CD8-positive, alpha-beta memory T cell (primary cell): ENCODE measurements at places on chromosomes 4 and X.

- H3K4me1 ChIP-seq: no peaks in the 10 kb centered on the region
- peak within 1 kb of the TSS; percentile 9 for H3K27ac ChIP-seq
- H3K4me3 ChIP-seq: no peak within 1 kb of the TSS
- H3K36me3 ChIP-seq: no peaks in the 10 kb centered on the region
Measured at GRCh38 chrX:53281321-53281822, at the start of gene IQSEC2. Gene IQSEC2 (minus strand): TSS chrX:53281584.

GRCh38 chrX:397575-397974 is 10.9 kb upstream of the PPP2R3B start:
- H3K4me3 ChIP-seq: no peak overlapping the region
- no peak for DNase-seq
- H3K27ac ChIP-seq: no peak overlapping the region
- no peaks in the 10 kb centered on the region for H3K4me1 ChIP-seq
- H3K27me3 ChIP-seq: no peaks in the 10 kb centered on the region
- H3K36me3 ChIP-seq: no peaks in the 10 kb centered on the region

GRCh38 chr4:157043131-157043530 is 32.8 kb upstream of the GLRB start:
- H3K4me3 ChIP-seq: no peak overlapping the region
- H3K36me3 ChIP-seq: no peaks in the 10 kb centered on the region
- H3K27ac ChIP-seq: no peak overlapping the region
- no peaks in the 10 kb centered on the region for H3K4me1 ChIP-seq

DNA sequence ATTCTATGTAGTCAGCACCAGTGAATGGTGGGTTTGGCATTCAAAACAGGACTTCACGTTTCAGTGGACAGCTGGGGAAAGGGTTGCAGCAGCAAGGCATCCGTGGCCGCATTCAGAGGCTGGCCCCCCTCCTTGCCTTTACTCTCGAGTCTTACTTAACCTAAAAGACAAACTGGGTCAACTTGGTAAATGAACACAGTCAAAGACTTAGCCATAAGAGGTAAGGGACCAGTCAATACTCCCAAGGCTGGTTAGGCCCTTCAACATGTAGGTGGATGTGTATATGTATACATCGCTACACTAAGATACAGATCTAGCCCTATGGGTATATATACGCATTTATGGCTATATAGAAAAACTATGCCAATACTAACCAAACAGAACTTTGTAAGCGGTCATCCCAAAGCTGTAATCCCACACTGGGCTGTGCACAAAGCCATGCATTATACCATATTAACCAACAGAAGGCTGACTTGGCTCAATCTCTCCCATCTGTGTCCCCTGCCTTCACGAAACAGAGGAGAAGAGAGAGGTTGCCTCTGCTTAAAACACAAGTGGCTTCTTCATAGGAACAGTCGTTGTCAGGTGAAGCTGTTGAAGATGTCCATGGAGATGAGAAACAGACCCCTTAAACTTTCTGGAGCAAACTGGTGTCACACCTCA is 61.9 kb downstream of the TSC22D3 start:
- peak; percentile 9 for DNase-seq
- peaks cover 64% of the 10 kb centered on the region for H3K4me1 ChIP-seq
- H3K36me3 ChIP-seq: peaks cover 24% of the 10 kb centered on the region
- H3K4me3 ChIP-seq: peak overlapping the region; percentile 85
- H3K27ac ChIP-seq: peak overlapping the region; percentile 99

GRCh38 chr4:118967393-118967792 is 78.7 kb downstream of the SYNPO2 start:
- H3K27me3 ChIP-seq: no peaks in the 10 kb centered on the region
- no peak overlapping the region for H3K27ac ChIP-seq
- H3K4me3 ChIP-seq: no peak overlapping the region
- DNase-seq: no peak
- no peaks in the 10 kb centered on the region for H3K36me3 ChIP-seq
- H3K4me1 ChIP-seq: no peaks in the 10 kb centered on the region

GRCh38 chrX:31350808-31351074 is 278.9 kb upstream of the FTHL17 start:
- no peak overlapping the region for H3K4me3 ChIP-seq
- no peak overlapping the region for H3K27ac ChIP-seq
- DNase-seq: no peak
- H3K4me1 ChIP-seq: no peaks in the 10 kb centered on the region
- no peaks in the 10 kb centered on the region for H3K27me3 ChIP-seq
